ENCODE measurements at places on chromosomes 3 and 15.
A peak's percentile ranks its signal among the peaks of the same experiment; 100 is the strongest.

DNA sequence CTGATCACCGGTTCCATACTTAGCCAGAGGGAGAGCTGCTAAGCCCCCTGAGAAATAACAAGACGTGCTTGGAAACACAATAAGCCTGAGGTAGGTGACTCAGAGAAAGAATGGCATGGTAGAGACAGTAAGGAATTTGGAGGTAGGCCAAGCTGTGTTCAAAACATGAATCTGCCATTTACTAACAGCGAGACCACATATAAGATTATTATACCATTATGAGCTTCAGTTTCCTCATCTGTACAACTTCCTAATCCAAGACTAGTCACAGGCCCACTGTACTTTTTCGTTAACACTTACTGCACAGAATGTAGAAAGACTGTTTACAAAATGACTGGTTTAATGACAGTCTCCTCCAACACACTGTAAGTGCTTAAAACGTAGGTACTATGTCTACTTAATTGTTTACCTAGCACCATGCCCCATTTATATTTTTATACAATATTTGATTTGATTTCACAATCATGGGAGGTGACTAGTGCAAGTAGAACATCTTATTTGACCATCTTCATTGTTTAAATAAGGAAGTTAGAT lies 25.7 kb downstream of the ATOSA start:
- no peak for DNase-seq

DNA sequence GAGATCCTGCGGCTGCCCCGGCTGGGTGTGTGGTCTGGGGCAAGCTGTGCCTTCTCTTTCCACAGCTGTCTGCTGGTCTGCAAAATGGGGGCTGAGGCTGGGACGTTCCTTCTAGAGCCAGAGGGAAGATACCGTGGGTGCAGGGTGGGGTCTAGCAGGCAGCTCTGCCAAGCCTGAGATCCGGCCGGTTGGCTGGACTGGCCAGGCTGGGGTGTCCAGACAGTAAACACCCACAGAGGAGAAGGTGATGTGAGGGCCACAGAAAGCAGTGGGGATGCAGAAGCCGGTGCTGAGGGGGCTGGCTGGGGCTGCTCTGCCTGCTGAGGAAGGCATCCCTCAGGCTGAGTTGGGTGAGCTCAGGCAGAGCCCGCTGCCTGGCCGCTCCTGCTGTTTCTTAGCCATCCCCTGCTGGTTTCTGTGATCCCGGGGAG lies 46.1 kb downstream of the FBLN2 start:
- no peak for DNase-seq

DNA sequence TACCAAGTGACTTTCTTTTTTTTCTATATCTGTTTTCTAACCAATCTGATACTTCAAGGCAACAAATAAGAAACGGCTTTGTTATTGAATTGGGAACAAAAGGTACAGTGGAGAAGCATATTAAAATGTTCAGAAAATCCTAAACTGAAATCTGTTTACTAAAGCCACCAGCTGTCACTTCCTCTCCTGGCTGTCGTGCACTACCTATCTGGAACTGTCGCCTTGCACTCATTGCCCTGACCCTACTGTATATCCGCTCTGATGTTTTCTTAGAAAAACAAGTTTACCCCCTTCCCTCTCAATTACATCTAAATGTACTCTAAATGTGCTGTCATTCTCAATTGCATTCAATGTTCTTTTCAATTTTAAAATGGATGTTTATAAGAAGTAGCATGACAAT lies 439.8 kb upstream of the ARRDC4 start:
- DNase-seq, result no peak

GRCh38 chr3:169429328-169429727 lies 234.2 kb downstream of the MECOM start:
- no peak for DNase-seq

- no peak for DNase-seq
Measured at GRCh38 chr3:4754180-4755086, 224.8 kb upstream of the BHLHE40 start.

DNA sequence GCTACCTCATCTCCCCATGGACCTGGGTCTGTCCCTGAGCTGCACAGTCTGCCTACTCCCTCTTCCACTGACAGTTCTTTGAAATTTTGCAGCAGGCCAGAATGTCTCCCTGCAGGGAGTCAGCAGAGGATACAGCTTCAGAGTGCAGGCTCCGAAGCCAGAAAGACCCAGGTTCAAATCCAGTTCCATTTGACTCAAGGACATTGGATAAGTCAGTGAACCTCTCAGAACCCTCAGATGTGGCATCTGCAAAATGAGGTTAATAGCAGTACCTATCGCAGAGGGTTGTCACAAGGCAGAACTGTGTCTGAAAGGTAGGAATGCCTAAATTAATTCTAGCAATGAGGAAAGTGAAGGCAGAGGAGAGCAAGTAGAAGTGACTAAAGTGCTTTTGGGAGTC lies 244.4 kb upstream of the TRIM42 start:
- no peak for DNase-seq

DNA sequence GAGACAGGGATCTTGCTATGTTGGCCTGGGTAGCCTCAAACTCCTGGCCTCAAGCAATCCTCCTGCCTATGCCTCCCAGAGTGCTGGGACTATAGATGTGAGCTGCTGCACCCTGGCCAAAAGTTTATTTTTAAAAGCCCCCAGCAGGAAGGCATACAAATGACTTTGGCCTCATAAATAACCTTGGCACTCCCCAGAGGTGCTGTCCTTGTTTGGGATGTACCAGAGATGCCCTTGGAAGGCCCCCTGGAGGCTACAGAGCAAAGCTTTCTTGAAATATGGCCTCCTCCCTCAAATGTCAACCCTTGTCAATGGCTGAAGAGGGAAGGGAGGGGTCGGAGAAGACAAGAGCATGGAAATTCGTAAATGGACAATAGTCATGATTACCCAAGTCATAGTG lies 14.0 kb upstream of the RTP3 start:
- DNase-seq, result no peak

GRCh38 chr3:23760325-23760724 lies 45.4 kb upstream of the UBE2E1 start:
- DNase-seq, result no peak

DNA sequence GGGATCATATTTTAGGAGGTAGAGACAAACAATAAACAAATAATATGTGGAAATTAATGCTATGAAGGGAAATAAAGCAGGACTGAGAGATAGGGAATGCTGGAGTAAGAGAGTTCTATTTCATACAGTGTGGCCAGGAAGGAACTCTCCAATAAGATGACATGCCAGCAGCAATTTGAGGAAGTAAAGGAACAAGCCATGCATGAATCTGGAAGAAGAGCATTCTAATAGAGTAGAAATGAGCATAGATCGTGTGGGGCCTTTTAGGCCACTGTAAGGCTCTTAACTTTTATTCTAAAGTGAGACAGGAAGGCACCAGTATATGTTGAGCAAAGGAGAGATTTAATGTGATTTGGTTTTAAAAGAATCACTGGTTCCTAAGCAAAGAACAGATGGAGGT lies 126.3 kb downstream of the DMXL2 start:
- peak; percentile 1 for DNase-seq

GRCh38 chr3:191414286-191414685 lies 46.7 kb upstream of the PYDC2 start:
- no peak for DNase-seq

GRCh38 chr3:28989646-28990089 lies 291.2 kb upstream of the RBMS3 start:
- no peak for DNase-seq

GRCh38 chr3:47082519-47082918 lies 81.4 kb downstream of the SETD2 start:
- DNase-seq, result no peak

DNA sequence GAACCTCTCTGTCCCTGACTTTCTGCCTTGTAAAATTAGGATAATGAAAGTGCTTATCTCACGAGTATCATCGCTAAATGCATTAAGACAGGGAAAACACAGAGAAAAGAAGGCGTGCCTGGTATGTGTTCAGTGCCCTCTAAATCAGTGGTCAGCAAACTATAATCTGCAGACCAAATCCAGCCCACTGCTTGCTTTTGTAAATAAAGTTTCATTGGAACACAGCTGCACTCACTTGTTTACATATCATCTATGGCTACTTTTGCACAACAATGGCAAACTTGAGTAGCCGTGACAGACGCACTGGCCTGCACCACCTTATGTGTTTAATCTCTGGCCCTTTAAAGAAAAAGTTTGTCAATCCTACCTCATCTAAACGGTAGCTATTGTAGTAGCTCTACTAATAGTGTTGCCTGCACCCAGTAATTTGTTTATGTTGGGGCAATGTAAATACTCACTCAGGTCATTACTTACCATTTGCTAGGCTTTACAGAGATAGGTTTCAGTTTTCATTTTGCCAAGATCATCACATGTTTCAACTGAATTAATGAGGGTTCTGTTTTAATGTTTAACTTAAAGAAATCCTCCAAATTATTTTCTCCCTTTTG lies 229.4 kb downstream of the FEZF2 start:
- no peak for DNase-seq
